GM06990 (cell line): ENCODE measurements at places on chromosomes 4 and X.

- peak; percentile 76 for DNase-seq
Observed at GRCh38 chr4:88697588-88698329, at the start of gene NAP1L5. Gene NAP1L5 (minus strand): TSS chr4:88697829. CDS start chr4:88697754, 75 bp downstream.

DNA sequence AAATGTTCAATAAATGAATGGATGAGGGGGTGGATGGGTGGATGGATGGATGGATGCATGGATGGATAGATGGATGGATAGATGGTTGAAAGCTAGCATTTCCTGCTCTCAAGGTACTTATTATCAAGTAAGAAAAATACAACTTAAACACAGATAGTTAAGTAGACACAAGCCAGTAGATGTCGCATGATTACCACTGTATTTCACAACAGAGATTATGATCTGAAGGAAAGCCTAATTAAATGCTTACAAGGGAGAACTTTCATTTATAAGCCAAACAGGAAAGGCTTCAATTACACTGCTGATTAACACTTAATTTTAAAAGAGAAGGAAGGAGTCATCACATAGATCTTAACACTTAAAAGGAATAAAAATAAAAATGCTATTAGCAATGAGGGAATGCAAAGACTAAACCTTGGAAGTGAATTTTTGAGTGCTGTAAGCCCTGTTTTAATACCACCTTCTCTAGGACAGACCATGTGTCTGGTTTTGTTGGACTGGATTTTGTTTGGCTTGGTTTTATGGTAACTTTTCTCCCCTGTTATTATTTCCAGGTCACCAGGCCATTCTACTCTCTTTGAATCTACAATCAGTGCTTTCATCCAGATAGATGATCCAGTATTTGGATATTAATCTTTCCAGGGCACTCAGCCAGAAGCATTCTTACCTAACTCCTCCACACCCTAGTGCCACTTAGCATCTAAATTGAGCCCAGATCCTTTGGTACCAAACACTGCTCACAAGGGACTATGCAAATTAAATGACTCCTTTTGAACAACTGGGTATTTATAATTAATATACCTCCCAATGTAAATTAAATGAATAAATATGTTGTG is 75.5 kb upstream of the SLC39A8 start:
- no peak for DNase-seq

DNA sequence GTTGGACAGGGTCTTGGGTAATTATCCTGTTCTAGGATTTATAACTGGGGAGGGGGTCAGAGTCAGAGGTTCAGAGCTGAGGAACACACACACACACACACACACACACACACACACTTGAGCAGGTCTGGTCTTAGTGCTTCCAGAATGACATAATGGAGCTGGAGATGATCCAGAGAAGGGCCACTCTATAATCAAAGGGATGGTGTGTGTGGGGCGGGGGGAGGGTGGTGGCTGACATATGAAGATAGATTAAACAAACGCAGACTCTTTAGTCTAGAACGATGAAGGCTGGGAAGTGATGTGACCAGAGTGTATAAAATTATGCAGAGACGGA is 434 bp upstream of the TMEM255A start:
- DNase-seq: no peak

DNA sequence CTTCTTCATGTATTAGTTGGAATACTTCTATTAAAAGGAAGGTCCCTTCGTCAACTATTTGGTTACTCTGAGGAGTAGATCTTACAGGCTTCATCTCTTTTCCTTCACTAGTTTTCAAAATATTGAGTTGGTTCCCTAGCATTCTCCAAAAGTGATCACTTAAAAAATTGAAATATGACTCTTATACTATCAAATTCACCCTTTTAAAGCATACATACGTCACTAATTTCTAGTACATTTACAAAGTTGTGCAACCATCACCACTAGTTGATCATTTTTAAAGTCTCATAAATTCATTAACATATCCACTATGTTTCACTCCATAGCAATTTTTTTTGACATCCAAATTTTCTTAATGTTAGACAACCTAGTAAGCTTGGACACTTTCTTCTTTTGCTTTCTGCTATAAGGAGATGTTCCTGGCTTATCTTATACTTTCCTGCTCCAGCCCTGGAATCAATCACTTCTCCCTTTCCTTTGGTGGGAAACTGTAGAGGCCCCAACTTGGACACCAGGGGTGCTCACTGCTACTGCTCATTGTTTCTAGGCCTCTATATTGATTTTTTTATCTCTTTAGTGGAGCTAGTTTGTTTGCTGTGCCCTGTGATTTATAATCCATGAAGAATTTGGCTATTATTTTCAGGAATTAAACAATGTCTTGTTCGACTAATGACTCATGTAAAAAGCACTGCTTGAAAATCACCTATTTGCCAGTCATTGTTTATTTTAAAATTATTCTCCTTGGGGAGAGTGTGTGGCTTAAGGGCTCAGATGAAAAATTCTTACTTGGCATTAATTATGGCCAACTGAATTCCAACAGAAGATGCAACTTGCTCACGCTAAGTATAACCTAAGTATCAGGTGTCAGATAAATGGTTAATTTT is 4.0 kb upstream of the ZFX start:
- DNase-seq: no peak

- no peak for DNase-seq
Observed at GRCh38 chr4:3873408-3874027, 107.3 kb downstream of the ADRA2C start.

DNA sequence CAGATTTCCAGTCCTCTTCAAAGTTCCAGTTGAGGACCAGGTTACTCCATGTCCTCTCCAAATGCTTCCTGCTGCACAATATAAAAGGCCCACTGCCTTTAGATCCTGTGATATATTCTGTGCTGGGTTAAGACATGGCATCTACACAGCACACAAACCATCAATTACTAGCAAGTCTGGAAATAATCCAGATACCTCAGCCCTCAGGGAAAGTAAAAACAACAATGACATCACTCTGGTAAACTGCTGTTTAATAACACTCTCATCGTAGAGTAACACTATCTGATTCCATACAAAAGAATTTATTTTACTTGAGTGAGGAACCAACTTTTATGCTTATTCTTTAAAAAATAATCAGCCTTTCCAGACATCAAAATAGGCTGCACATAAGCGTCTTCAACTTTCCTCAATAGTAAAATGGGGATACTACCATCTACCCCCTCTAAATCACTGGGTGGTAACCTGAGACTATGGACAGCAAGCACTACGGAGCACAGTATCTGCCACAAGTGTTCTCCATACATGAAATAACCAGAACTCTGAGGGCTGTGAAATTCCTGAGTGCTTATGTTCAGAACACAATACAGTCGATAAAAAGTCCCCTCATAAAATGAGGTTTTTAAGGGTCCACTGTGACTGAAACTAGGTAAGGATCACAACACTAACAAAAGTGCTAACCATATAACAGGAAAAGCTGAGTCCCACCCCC is 53.4 kb downstream of the ABCG2 start:
- DNase-seq: no peak

- DNase-seq: no peak
Observed at GRCh38 chr4:107404591-107405300, 315.3 kb downstream of the PAPSS1 start.

- no peak for DNase-seq
Observed at GRCh38 chr4:124433044-124433443, 279.5 kb downstream of the ANKRD50 start.

GRCh38 chr4:29565256-29565655 is 1154.9 kb upstream of the PCDH7 start:
- DNase-seq: no peak

DNA sequence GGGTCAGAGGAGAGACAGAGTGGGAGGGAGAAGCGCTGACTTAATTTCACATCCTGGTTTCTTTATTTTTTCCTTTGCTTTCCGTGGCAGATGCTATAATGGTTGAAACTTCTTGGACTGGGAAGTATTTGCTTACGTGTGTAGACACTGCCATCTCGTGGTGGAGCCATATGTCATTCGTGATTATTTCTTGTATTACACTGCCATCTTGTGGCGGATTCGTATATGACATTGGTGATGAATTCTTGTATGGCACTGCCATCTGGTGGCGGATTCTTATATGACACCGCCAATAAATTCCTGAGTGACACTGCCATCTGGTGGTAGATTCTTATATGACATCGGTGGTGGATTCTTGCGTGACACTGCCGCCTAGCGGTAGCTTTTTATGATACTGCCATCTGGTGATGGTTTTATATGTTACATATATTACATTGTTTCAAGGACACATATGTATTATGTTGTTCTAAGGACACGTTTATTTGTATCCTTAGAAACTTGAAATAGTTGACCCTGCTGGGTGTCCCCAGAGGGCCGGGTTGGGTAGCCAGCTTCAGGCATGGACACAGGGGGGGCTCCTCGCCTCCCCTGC is 37.3 kb upstream of the CLCN4 start:
- DNase-seq: peak; percentile 57

DNA sequence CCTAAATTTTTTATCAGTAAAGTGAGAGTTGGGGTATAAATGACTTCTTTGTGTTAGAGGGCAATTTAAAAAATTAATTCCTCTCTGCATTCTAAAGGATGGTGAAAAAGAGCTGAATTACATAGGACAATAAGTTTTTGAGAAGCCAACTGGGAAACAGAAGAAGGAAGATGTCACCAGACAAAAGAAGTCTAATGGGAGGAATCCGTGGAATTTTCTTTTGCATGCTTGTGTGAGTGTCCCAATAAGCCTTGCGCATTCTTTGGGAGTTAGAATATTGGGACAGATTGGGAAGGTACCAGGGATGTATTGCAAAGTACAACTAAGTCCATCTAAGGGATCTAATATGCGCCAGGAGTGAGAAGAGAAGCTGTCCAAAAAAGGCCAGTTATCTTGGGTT is 35.1 kb upstream of the NR3C2 start:
- no peak for DNase-seq

GRCh38 chr4:180304321-180304720 is 1938.9 kb upstream of the TENM3 start:
- peak; percentile 7 for DNase-seq

- DNase-seq: no peak
Observed at GRCh38 chr4:33722800-33723516, 2521.4 kb downstream of the ARAP2 start.

DNA sequence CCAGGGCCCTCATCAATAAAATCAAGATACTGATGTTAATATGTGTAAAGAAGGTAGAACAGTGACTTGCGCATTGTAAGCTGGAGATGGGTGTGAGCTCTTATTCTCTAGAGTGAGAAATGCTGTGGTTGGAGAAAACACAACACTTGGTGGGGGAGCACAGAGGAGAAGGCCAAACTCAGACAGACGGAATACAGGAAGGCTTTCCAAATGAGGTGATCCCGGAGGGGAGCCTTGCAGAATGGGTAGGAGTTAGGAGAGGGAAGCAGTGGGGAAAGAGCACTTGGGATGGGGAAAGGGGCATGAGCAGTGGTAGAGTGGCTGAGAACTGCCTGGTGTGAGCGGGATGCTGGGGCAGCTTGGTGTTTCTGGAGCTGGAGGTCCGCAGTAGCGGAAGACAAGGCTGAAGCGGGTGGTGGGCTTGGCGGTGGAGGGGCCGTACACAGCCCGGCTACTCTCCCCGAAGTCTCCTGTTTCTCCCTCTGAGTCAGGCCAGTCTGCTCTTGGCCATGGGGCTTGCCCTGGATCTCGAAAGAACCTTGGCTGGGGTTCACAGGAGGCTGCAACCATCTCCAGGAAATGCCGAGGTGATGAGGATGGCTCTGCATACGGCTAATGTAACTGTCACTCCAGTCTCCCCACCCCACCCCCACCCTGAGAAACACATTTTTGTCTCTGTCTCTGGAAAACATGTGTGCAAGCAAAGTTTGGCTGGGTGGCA is 11.3 kb upstream of the PLAC1 start:
- no peak for DNase-seq

- no peak for DNase-seq
Observed at GRCh38 chrX:35444671-35445355, 353.3 kb upstream of the MAGEB16 start.

- no peak for DNase-seq
Observed at GRCh38 chr4:77820649-77821561, 1.7 kb upstream of the CNOT6L start.

DNA sequence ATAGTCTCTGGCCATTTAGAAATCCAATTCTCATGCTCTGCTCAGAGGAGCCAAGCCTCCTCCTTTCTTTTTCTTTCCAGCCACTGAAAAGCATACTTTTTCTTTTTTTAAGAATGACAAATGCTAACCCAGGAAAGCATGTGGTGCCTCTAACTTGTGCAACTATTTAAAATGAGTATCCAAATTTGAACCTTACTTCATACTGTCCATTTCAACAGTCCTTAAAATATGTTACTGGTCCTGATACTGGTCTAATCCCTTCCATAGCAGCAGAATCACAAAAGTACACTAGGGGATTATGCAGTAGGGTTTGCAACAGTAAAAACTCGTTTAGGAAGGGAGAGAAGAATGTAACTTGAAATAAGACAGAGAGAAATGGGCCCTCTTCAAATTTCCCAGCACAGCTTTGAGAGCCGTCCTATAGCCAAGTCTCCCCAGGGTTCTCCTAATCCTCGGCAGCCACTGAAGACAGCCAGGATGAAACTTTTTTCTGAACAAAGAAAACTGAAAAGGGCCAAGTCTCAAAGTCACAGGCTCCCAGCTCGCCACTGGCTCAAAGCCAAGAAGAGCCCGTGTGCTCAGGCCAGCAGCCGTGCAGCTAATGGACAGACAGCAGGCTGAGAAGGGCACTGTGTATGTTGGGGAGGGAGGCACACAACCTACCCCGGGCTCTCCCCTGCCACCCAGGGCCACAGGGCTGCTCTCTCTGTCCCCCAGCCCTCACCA is 39.5 kb downstream of the GPC4 start:
- DNase-seq: no peak

DNA sequence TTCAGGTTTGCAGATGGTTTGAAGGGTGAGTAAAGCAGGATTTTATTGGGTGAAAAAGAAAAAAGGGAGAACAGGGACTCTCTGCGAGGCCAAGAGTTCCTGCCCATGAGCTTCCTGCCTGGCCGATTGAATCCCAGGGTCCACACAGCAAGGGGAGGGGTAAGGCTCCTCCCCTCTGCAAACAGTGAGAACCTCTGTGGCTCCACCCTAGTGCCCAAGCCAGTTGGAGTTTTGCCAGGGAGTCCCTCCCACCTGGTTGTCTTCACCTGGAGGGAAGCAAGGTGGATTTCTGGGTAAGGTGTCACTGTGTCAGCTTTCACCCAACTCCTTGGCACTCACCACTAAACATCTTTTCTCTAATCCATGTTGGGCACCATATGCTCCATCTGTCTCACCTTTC is 70.9 kb downstream of the PDHA2 start:
- no peak for DNase-seq

GRCh38 chr4:8314691-8315255 is 45.2 kb downstream of the HTRA3 start:
- no peak for DNase-seq

GRCh38 chrX:137119049-137119448 is 85.3 kb upstream of the GPR101 start:
- no peak for DNase-seq

GRCh38 chr4:33072298-33073089 is 2352.3 kb downstream of the PCDH7 start:
- DNase-seq: no peak

- DNase-seq: no peak
Observed at GRCh38 chr4:152229782-152230289, 306.1 kb downstream of the FBXW7 start.

GRCh38 chrX:133249266-133250058 is 31.3 kb upstream of the TFDP3 start:
- DNase-seq: no peak
